Activated naive CD4-positive, alpha-beta T cell treated with anti-CD3 and anti-CD28 coated beads, Interleukin-2, amount 50 U/mL, for 72 hours (primary cell): ENCODE measurements at places on chromosomes 2 and 18.

GRCh38 chr2:225233234-225233633 lies 166.3 kb upstream of the NYAP2 start:
- DNase-seq = no peak

DNA sequence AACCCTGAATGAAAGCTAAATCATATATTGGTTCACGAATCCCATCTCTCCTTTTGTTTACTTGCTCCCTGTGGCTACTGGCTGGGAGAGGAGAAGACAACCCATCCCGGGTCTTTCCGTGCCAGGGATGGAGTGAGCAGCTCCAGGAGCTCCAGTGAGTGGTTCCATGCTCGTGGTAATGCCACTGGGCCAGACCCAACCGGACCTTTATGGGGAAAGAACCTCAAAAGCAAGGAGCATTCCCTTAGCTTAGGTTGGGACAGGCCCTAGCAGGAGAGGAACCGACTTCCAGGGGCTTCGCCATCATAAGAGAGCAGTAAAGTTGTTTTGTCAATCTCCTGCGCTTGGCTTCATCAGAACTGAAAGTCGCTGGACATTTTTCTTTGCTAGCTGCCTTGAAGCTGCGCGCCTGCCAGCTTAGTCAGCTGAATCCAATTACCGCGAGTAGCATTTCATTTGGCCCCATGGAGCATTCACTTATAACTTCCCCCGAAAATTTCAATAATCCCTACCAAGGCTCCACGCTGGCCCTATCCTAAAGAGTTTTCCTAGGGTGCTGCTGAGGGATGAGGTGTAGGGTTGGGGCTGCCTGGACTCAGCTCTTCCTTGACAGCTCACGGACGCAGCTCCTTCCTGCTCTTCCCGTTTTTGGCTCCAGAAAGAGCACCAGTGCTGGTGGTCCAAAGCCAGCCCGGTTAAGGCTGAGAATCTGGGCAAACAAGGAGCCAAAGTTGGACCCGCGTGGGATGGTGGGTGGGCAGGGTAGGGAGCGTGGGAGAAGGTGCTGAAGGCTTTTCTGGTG lies 4.9 kb downstream of the HOXD3 start:
- no peak for DNase-seq

- DNase-seq = peak; percentile 17
Observed at GRCh38 chr2:71154798-71155197, 24.4 kb downstream of the MPHOSPH10 start.

- DNase-seq = no peak
Observed at GRCh38 chr2:223185638-223186037, 133.6 kb downstream of the KCNE4 start.

DNA sequence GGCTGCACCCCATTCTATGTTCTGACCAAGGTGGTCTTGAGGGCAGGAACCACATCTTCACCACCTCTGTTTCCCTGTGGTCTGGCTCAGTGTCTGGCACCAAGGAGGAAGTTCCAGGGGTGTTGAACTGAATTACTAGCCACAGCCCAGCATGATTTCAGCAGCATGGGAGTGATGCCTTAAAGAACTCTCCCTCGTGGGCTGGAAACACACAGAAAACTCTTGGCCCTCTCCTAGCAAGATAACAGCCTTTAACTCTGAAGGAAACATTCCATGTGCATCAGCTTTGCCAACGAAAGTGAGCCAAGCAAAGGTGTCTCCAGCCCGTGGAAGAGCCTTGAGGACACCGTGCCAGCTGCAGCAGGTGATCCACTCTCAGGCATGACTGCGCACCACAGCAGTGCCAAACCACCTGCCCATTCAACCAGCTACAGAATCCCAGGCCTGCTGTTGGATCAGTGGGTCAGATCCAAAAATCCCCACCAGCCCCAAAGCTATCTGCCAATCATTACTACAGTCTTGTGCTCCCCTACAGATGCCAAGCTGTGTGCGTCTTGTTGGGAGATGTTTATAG lies 124.8 kb downstream of the TTC32 start:
- DNase-seq = no peak

- no peak for DNase-seq
Observed at GRCh38 chr18:44681076-44681970, 635 bp downstream of the SETBP1 start.

DNA sequence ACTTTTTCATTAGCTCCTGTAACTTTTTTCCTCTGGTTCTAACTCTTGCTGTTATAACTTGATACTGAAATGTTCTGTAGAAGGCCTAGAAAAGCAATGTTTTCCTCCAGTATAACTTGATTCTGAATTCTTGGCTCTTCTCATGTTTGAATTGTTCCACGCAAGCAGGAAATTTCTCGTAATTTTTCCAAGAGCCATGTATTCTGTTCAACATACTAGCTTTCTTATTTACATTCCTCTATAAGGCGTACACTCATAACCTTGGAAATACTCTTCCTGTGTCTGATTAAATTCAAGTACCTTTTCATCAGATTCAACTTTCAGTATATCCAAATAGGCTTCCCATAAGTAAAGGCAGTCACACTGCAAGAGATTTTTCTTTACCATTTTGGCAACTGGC lies 109.1 kb downstream of the SMAD2 start:
- DNase-seq = no peak

DNA sequence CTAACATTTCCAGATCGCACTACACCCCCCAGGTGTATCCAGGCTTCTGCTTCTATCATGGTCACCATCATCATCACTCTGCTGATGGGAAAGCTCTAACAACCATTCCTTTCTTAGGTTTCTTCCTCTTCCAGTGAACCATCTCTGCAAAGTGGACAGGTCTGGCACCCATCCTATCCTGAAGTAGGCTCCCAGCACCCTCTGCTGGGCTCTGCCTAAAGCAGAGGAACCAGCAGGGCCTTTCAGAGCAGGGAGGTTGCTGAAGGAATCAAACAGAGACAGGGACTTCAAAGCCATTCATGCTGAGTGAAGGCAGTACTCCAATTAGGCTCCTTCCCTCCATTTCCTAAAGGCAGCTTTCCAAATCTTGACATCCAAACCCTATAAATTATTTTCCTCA lies 27.2 kb upstream of the SATB2 start:
- DNase-seq = no peak

DNA sequence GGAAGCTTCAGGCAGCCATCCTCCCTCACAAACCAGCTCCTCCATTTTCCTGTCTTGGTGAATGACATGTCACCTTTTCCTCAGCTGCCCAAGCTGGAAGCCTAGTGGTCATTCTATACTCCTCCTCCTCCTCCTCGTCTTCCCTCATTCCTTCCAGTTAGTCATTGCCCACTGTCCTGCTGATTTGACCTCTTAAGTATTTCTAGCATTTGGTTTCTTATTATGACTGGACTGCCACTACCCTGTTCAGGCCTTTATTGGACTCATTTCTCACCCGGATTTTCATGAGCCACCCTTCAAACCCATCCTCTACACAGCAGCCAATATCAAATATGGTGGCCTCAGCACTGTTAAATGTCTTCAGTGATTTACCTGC lies 21.9 kb upstream of the MGAT5 start:
- no peak for DNase-seq

GRCh38 chr2:31354837-31355236 lies 59.7 kb downstream of the XDH start:
- no peak for DNase-seq

GRCh38 chr2:206201075-206201848 lies 41.6 kb downstream of the EEF1B2 start:
- DNase-seq = no peak

DNA sequence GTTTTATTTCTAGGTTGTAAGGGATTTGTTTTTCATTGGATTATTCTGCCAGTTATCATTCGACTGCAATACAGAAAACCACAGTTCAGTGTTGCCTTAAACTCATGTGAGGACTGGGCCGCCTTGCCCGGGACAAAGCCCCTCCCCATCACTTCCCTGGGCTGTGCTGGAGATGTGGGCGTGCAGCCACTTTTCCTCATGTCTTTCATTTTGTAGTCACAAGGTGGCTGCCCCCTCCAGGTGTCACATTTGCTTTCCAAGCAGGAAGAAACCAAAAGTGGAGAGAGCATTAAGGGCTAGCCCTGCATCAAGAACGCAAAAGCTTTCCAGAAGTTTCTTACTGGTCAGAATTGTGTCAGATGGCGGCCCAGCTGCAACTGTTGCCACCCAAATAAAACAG lies 492.5 kb upstream of the ID2 start:
- no peak for DNase-seq

- DNase-seq = no peak
Observed at GRCh38 chr2:112985090-112985489, 7.3 kb downstream of the IL36G start.

- DNase-seq = peak; percentile 51
Observed at GRCh38 chr2:215970425-215970824, 42.9 kb downstream of the MREG start.

DNA sequence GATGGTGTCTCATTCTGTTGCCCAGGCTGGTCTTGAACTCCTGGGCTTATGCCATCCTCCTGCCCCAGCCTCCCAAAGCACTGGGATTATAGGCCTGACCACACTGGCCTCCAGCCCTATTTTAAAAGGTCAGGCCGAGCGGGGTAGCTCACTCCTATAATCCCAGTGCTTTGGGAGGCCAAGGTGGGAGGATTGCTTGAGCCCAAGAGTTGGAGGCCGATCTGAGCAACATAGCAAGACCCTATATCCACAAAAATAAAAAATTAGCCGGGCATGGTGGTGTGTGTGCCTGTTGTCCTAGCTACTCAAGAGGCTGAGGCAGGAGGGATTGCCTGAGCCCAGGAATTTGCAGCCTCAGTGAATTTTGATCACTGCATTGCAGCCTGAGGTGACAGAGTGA lies 3.9 kb downstream of the CAB39 start:
- DNase-seq = no peak

- no peak for DNase-seq
Observed at GRCh38 chr18:42094875-42095274, 139.8 kb downstream of the PIK3C3 start.

DNA sequence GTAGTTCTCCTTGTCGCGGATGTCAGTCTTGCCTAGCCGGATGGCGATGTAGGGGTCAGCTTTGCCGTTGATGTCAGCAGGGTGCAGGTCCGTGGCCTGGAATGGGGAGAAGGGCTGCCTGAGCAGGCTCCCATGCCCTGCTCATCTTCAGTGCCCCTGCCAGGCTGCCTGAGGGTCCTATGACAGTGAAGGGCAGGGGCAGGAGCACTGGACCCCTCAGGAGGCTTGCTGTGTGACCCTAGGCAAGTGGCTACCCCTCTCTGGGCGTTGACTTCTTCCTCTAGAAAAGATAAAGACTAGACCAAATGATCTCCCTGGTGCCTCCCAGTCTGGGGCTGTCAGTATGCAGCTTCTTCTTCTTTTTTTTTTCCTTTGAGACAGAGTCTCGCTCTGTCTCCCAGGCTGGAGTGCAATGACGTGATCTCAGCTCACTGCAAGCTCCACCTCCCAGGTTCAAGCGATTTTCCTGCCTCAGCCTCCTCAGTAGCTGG lies 11.9 kb downstream of the OTOF start:
- no peak for DNase-seq
